ENCODE measurements at places on chromosomes 4 and X.

DNA sequence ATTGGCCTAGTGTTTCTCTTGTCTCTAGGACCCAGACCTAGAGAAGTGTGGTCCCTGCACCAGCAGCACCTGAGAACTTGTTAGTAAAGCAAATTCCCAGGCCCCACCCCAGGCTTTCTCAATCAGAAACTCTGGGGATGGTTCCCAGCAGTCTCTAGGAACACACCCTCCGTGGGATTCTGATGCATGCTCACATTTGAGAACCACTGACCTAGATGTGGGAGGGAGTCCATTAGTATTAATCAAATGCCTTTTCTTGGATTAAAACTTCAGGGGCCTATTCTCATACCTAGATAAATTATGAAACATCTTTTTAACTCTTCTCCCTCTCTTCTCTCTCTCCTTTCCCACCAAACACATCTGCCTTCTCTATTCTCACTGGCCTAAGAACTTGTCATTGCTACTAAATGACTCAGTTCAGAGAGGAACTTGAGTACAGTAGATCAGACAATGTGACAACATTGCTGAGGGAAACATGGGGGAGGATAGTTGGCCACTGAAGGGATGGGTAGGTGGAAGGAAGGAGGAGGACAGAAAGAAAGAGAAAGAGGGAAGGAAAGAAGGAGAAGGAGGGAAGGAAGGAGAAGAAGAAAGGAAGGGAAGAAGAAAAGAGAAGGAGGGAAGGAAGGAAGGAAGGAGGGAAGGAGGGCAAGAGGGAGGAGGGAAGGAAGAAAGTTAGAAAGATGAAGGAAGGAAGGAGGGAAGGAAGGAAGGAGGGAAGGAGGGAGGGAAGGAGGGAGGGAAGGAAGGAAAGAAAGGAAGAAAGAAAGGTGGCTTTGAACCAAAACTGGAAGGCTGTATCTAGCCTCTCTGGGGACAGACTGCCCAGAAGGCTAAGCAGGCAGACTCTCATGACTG is 132.7 kb upstream of the MAP3K15 start:
- no peak for DNase-seq

GRCh38 chr4:78414116-78414515 is 137.5 kb upstream of the ANXA3 start:
- DNase-seq, result no peak

DNA sequence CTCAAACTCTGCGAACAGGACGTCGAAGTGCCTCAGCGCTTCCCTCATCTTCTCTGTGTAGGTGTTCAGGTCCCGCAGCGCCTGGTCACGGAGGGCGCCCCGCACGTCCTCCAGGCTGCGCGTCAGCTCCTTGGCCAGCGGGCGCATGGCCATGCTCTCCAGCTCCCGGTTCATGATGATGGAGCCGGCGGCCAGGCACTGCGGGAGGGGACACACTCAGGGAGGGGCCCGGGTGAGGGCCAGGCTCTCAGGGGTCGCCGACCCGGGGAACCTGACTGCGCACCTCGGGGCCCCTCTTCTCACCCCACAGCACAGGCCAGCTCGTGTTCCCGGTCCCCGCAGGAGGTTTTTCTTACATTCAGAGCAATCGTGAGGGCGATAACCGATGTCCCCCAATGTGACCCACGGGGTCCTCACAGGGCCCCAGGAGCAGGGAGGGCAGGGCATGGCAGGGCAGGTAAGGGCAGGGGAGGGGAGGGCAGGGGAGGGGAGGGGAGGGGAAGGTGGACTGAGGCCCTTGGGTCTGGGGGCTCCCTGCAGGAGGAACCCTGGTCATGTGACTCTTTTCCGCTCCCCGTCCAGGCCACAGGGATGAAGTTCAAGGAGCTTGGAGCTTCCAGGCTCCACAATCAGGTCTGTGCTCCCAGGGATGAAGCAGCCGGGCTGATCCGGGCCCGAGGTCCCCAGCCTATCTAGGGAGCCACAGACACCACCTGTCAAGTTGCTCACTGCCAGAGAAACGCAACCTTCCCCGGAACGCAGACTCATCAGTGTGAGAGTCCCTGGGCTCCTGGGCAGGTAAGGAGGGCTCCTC is 77.8 kb upstream of the MXD4 start:
- DNase-seq, result no peak

GRCh38 chrX:32280921-32281320 is 930.4 kb downstream of the DMD start:
- no peak for DNase-seq

DNA sequence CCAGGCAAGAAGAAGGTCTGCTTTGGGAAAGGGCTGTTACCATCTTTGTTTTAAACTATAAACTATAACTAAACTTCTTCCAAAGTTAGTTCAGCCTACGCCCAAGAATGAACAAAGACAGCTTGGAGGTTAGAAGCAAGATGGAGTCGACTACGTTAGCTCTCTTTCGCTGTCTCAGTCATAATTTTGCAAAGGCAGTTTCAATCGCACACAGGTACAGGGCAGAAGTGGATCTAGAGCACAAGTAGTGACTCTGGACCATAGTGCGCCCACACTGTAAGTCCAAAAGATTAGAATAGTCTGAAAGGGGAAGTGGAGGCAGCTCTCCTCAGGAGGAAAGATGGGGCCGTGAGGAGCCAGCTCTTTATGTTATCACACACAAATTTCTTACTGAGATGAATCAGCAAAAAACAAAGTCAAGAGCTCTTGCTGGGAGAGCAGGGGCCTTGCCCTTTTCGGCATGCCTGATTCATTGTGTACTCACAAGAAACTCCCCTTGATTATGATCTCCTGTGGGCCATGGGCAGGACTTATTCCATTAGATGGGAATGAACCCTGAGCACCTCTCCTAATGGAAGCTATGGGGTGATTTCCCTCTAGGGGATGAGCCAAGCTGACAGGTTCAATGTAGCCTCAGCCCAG is 58.6 kb downstream of the FUNDC1 start:
- DNase-seq, result no peak

DNA sequence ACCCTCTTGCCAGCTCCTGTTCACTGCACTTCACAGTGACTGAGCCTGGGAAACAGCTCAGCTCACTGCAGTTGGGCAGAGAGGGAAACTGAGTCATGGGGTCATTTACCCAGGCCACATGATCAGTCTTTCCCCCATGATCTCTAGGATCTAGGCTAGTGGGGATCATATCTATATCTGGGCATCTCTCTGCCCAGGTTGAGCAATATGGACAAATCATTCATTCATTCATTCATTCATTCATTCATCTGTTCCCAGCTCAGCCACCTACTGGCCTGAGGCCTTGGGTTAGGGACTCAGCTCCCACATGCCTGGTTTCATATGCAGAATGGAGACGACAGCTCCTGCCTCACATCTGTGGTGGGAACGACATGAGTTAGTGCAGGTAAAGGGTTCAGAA is 45.3 kb upstream of the HMX1 start:
- no peak for DNase-seq

DNA sequence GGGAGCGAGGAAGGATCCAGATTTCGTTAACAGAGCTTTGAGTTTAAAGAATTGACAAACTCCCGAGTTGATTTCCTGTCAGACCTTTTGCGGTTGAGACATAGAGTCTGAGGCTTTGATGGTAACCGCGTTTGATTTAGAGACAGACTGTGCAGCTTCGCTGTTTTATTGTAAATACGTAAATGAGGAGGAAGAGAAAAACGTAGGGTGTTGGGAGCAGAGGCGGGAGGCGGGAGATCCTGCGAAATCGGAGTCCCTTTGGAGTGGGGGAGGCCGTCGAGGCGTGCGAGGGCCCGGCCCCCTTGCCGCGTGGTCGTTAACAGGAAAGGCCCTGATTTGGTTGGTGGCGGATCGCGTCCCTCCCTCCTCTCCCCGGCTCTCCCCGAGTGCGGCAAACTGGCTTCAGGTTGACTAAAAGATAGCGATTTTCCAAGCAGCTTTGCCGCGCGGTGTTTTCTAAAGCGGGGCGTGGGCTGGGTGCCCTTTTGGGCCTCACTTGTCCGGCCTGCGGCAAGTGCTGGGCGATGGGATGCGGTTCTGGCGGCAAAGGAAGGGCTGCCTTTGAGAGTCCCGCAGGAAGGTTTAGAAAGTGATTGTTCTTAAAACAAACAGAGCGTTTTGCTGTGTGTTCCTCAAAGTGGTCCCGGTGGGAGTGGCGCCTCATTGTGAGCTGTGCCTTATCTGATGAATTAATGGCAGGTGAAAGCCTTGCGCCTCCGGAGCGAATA is 857 bp downstream of the SCML1 start:
- no peak for DNase-seq

GRCh38 chr4:127993151-127993550 is 27.9 kb downstream of the ABHD18 start:
- DNase-seq, result no peak

- DNase-seq, result no peak
Measured at GRCh38 chr4:158006990-158007389, 165.8 kb downstream of the GASK1B start.

GRCh38 chrX:85561231-85561630 is 181.8 kb upstream of the POF1B start:
- DNase-seq, result no peak

GRCh38 chr4:147863808-147864472 is 132.1 kb downstream of the ARHGAP10 start:
- DNase-seq, result no peak

GRCh38 chr4:158817562-158818296 is 48.9 kb downstream of the FNIP2 start:
- DNase-seq, result no peak

- no peak for DNase-seq
Measured at GRCh38 chrX:20252381-20253231, 14.1 kb downstream of the RPS6KA3 start.

DNA sequence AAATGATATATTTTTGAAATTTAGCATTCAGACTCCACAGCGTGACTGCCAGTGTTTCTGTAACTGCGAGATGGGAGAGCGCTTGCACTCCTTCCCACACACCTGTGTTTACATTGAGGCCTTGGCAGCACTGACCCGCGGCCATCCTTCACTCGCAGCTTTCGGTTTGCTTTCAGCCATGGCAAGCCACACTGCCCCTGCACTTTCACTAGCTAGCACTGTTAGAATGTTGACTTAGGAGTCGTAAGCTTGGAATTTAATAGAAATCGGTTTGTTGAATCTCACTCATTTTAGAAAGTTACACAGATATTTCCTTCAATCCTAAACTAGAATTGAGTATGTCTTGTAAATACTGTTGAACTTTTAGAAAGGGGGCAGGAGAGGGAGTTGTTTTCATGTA is 136.2 kb downstream of the CFAP299 start:
- no peak for DNase-seq

DNA sequence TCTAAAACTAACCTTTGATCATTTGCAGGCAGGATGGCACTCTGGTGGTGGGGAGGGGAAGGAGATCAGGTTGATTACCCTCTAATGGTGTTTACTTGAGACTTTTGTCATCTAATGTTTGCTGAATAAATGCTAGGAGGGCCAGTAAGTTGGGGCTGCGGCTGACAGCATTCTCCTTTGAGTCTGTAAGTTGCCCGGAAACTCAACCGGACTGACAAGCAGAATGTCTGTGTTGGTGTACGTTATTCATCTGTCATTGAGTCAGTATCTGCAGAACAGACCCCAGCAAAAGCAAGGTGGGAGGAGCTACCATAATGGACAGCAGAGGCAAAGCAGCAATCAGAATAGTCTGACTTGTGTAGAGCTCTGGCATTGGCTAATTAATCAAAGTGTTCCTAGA is 1210.6 kb upstream of the PABPC4L start:
- no peak for DNase-seq

DNA sequence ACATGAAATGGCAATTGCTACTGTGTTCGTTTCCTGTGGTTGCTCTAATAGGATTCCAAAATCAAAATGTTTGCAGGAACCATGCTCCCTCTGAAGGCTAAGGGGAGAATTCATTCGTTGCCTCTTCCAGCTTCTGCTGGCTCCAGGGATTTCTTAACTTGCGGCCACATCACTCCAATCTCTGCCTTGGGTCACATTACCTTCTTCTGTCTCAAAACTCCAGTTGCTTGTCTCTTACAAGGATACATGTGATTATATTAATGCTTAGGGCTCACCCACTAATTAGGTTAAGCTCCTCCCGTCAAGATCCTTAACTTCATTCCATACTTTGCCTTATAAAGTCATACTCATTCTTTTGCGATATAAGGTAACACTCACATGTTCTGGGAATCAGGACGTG is 208.4 kb downstream of the RBM46 start:
- DNase-seq, result no peak

DNA sequence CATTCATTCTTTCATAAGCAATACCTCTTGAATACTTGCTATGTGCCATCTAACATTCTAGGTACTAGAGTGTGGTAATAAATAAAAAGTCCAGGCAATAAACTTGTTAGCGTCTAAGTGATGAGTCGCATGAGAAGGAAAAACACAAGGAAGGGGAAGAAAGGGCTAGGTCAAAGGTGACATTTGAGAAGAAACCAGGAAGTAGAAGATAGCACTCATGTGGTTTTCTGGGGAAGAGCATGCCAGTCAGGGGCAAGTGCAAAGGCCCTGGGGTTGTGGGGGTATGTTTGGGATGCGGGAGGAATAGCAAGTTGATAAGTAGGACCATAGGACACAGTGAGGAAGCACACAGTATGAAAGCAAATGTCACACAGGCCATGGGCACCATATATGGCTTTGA is 157.0 kb downstream of the TSPAN5 start:
- DNase-seq, result no peak

GRCh38 chr4:2587213-2587823 is 50.9 kb downstream of the FAM193A start:
- DNase-seq, result no peak

GRCh38 chr4:125389713-125390112 is 75.0 kb downstream of the FAT4 start:
- no peak for DNase-seq

- no peak for DNase-seq
Measured at GRCh38 chrX:109464231-109464630, 17.7 kb downstream of the GUCY2F start.

DNA sequence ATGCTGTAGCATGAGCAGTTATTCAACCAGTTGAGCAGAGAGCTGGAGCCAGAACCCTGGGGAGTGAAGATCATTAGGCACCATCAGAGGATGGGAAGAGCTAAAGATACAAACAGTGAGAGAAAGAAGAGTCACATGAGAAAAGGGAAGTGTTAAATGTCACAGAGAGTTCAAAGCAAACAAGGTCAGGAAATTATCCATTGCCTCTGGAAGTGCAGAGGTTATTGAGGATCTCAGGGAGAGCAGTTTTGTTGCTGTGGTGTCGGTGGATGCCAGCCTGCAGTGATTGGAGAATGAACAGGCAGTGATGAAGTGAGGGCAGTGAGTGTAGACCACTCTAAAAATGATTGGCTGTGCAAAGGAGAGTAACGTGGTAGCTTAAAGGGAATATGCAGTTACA is 17.7 kb downstream of the SPARCL1 start:
- DNase-seq, result no peak

GRCh38 chr4:95547715-95548471 is 880 bp downstream of the UNC5C start:
- no peak for DNase-seq

- no peak for DNase-seq
Measured at GRCh38 chr4:86338989-86339388, 20.9 kb downstream of the MAPK10 start.

DNA sequence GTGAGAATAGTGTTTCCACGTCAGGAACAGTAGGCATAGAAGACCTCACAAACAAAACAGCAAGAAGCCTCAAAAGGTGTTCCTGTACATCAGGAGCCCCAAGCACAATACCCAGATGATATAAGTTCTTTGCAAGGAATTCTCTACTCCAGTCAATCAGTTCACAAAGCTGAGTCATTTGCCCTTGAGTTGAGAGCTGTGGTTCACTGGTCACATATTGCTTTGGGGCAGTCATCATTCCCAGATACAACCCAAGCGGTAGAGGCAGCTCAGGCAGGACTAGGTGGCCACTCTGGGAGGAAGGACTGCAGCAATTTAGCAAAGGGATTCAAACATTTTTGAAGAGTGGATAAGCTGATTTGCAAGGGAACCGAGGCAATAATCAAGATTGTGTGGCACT is 551.5 kb upstream of the ZFP42 start:
- no peak for DNase-seq
